Activated CD4-positive, alpha-beta memory T cell treated with anti-CD3 and anti-CD28 coated beads for 36 hours (primary cell): ENCODE measurements at places on chromosomes 2 and 18.
A peak's percentile ranks its signal among the peaks of the same experiment; 100 is the strongest.

DNA sequence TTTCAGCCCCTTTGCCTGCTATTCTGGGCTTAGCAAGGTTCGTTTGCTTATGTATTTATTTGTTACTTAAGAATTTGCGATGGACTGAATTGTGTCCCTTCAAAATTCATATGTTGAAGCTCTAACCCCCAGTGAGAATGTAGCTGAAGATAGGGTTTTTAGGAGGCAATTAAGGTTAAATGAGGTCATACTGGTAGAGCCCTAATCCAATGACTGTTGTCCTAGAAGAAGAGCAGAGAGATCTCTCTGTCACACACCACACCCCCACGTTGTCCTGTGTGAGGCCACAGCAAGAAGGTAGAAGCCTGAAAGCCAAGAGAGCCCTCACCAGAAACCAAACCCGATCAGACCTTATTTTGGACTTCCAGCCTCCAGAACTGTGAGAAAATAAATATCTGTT, 66.7 kb downstream of the KIAA1328 start:
- no peak for DNase-seq

GRCh38 chr2:23513245-23513871, 128.4 kb downstream of the KLHL29 start:
- no peak for DNase-seq

- DNase-seq, result no peak
Measured at GRCh38 chr18:60391571-60392226, 19.1 kb upstream of the MC4R start.

GRCh38 chr2:71950256-71951082, 197.2 kb downstream of the CYP26B1 start:
- no peak for DNase-seq

DNA sequence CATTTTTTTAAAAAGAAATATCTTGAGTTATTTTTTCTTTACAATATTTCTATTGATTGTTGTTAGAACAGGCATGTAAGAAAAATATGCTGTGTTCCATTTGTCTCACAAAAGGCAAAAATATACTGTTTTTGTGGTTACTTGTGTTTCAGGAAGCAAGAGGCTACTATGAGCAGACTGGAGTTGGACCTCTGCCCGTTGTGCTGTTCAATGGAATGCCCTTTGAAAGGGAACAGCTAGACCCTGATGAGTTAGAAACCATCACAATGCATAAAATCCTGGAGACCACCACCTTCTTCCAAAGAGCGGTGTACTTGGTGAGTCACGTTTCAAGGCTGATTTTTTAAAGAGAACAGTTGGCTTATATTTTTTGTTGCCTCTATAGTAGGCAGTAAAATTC, 54.7 kb downstream of the UGGT1 start:
- no peak for DNase-seq

DNA sequence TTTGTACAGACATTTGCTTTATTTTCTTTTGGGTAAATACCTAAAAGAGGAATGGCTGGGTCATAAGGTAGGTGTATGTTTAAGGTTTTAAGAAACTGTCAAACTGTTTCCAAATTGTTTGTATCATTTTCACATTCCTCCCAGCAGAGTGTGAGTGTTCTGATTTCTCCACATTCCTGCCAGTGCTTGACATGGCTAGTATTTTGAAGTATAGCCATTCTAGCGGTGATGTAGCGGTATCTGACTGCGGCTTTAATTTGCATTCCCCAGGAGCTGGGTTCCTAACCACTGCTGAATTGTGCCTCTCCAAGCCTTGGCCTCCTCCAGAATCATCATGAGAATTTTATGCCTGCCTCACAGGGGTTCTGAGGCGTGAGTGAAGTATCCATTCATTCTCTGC, 61.8 kb upstream of the ARL4C start:
- no peak for DNase-seq

DNA sequence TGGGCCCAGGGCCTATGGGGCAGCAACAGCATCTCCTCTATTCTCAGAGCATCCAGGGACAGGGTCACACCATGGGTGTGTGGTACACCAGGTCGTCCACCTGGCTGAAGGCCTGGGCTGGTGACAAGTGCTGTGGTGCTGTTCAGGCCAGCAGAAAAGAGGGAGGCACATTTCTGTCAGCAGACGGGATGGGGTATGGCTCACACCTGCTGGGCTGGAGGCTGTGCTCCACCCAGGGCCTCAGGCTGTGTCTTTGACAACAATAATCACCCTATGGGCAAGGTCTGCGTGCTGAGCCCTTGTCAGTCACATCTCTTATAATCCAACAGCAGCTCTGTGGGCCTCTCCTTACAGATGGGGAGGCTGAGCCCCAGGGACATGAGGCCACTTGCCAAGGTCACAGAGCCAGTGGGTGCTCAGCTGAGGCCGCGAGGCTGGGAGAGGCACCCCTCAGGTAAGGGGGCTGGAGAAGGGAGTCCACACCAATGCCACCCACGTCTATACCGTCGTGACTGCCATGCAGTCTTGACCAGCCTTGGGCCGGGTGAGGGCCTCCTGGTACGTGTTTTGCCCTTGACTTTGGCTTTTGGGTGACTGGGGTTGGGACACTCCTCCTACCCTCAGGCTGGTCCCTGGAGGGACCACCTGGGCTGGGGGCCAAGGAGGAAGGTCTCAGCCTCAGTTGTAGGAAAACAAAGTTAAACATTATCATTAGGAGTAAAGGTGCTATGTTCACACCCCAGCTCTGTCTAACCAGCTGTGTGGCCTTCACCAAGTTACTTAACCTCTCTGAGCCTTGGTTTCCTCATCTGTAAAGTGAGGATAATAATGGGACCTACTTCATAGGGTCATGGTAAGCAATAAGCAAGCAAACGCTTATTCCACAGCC, 5.6 kb upstream of the HS6ST1 start:
- DNase-seq, result peak; percentile 8

GRCh38 chr2:144939590-144939989, 419.7 kb upstream of the ZEB2 start:
- DNase-seq, result no peak

DNA sequence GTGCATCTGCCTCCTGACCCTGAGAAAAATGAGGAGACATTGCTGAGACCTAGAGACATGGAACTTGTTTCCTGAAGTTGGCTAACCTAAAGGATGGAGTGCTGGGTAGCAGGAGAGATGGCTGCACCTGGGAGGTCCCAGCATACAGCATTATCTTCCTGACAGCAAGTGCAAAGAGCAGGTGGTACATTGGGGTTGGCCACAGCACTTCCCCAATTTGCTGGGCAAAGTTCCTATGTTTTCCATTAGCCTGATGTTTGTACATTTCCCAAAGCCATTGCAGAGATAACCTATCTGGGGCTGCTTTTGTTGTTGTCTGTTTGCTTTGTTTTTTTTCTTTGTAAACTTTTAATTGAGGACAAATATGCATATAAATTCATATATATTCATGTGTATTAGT, 296.7 kb downstream of the HRH4 start:
- no peak for DNase-seq

- DNase-seq, result no peak
Measured at GRCh38 chr2:74010087-74010541, 25.4 kb downstream of the TET3 start.

- DNase-seq, result peak; percentile 61
Measured at GRCh38 chr2:239247401-239248245, 153.2 kb downstream of the HDAC4 start.

DNA sequence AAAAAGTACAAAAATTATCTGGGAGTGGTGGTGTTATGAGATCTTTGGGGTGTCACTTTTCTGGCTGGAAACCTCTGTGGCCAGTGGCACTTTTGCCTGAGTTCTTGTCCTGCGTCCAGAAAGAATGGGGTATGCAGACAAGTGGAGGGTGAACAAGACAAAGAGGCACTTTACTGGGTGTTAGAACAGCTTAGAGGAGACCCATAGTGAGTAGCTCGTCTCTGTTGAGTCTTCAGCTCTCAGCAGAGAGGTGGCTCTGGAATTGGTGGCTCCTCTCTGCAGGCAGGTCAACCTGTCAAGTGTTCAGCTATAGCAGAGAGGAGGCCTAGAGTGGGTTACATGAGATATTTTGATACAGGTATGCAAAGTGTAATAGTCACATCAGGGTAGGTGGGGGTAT, 26.1 kb downstream of the CRYGD start:
- DNase-seq, result no peak

DNA sequence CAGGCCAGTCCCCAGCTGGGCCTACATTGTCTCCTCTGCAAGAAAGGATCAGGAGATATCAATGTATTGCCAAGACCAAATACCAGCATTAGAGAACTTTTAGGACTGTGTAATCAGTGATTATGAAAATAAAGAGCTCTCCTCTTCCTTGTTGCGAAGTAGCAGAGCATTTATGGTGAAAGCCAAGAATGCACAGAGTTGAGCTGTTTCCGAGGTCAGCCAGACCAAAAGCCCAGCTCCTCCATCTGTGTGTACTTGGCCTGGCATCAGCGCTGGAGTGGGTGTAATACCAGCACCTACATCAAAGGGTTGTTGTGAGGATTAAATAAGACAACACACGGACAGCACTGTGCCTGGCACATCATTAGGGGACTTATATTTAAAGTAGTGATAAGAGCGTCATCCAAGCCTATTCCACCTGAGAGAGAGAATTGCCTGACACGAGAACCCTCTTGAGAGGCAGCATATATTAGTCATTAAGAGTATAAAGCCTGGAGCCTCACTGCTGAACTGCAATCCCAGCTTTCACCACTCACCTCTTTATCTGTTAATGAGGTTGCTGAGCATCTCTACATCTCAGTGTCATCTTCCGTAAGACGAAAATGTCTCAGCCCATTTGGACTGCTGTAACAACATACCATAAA, 7.4 kb upstream of the SLC16A14 start:
- no peak for DNase-seq

- DNase-seq, result peak; percentile 73
Measured at GRCh38 chr2:10028988-10029874, 14.1 kb upstream of the KLF11 start.

DNA sequence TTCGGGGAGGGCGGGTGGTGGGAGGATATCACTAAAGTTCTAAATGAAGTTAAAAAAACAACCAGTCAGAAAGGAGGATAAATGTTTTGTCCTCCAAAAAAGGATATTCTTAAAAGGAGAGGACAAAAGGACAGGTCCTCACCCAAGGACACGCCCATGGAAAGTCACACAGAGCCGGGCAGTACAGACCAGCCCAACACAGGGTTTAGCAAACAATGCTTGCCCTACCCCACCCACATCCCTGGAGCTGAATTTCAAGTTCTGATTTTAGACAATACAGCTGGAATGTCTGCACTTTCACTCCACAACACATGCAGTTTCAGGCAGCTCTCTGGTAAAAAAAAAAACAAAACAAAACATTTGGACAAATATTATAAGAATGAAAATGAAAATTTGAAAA, 67.9 kb downstream of the SLC9A4 start:
- DNase-seq, result no peak

DNA sequence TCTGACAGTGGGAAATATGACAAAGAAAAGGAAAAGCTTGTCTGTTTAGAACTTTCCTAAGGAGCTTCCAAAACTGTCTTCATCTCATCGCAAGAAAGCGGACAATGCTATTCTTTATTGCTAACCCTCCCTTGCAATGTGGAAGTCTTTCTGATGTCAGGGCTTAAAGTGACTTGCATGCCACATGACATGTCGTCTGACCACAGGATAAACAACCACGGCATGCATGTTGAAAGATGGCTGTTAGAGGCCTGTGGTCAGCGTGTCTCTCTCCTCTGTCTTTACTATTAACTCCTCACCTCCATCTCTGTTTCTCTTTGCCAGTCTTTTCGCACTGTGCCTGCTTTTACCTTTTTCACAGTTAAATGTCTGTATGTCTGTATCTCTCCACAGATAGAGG, 389.8 kb downstream of the LNPK start:
- no peak for DNase-seq

GRCh38 chr2:222076973-222077690, 221.7 kb downstream of the PAX3 start:
- DNase-seq, result no peak

GRCh38 chr2:145751155-145751554, 1231.2 kb upstream of the ZEB2 start:
- no peak for DNase-seq

GRCh38 chr18:32480581-32480980, 9.9 kb upstream of the GAREM1 start:
- no peak for DNase-seq

DNA sequence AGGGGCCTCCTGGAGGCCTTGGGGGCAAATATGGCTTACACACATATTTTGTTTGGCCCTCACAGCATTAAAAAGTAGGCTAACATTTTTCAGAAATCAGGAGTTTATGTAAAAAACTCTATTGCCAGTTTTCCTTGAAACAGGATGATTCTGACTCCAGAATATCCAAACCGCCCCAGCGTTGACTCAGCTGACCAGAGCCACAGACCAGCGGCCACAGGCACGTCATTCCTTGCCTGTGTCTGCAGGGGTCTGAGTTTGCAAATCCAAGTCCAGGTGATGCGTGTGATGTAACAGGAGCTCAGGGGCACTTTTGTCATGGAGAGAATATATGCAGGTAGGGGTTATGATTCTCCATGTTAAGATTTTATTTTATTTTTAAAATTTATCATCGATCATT, 79.4 kb upstream of the ALKAL2 start:
- no peak for DNase-seq

DNA sequence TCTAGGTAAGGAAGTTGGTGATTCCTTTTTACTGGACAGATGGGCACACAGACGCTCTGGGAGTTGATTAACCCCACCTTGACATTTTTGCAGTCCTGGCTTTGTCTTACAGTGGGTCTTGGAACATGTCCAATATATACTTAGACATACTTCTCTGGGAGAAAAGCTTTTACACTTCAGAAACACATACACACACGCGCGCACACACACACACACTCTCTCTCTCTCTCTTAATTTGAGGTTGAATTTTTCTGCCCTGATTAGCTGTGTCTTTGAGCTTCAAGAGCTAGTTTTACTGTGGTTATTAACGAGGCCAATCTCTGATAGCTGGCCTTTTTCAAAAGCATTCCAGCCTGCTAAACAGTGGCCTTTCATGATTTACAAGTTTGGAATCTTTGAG, 215.0 kb downstream of the MYCN start:
- no peak for DNase-seq

- DNase-seq, result no peak
Measured at GRCh38 chr2:223488814-223489213, 113.3 kb downstream of the SCG2 start.

DNA sequence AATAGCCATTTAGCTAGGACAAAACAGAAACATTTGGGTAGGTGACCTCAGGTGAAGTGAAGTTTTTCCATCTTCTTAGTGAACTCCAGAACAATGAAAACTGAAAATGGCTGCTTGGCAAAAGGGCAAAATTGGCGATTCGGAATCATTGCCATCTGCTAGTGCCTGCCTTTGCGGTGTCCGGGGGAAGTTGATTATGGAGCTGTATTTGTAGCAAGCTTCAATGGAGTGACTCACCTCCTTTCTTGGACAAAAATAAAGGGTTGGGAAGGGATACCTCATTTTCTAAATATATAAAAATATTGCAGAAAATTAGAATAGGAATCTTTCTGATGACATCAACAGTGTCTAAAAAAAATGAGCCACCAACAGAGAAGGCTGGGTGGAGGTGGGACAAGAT, 460.5 kb downstream of the TGIF1 start:
- DNase-seq, result no peak

- DNase-seq, result no peak
Measured at GRCh38 chr2:1974397-1974796, 230.1 kb upstream of the PXDN start.

DNA sequence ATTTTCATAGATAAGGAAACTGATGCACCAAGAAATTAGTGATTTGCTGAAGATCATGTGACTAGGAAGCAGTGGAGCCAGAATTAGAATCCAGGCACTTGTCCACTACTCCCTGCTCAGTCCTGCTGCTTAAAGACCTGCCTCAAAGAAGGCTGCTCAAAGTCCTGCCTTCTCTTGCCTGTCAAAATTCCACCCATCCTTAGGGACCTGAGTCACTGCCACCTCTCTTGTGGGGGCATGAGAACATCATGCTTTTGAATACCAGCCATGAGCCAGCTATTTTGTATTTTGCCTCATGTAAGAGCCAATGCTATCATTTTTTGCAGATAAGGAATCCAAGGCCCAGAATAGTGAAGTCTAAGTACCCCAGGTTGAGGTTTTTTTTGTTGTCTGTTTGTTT, 47.1 kb downstream of the DDX1 start:
- DNase-seq, result no peak
